Kidney (tissue), 22 donors: ENCODE measurements at places on chromosomes 5 and 9.

DNA sequence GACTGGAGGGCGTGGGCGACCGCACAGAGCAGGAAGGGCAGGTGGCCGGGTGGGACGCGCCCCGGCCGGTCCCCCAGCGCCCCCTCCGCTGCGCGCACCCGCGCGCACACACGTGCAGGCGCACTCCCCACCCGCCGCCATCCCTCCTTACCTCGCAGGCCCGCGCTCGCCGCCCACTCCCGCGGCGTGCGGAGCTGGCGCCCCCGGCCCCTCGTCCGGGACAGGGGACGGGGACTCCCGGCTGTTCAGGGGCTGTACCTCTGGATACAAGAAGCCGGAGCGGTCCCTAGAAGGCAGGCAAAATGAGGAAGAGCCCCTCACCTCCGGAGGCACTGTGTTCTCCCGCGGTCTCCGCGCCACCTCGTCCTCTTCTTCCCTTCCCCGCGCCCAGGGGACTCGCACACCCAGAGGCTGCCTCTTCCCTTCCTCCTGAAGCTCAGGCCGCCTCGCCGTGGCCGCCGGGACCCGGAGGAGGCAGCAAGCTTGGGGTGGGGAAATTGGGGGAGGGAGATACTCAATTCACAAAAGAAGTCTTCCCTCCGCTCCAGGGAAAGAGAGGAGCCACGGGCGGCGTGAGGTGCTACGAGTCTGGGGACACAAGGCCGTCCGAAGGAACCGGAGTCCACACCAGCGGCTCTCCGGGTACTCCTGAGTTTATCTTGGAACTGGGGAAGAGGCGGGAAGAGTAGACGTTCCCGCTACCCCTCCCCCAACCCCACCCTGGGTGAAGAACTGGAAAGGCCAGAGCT is 1.4 kb upstream of the GABRB2 start:
- DNase-seq = peak; percentile 43

GRCh38 chr9:127447416-127448111 is 3.6 kb downstream of the RPL12 start:
- no peak for DNase-seq

- DNase-seq = no peak
Measured at GRCh38 chr9:98104445-98104881, 14.6 kb downstream of the TRIM14 start.

GRCh38 chr9:89236955-89237573 is 58.4 kb upstream of the SHC3 start:
- no peak for DNase-seq

DNA sequence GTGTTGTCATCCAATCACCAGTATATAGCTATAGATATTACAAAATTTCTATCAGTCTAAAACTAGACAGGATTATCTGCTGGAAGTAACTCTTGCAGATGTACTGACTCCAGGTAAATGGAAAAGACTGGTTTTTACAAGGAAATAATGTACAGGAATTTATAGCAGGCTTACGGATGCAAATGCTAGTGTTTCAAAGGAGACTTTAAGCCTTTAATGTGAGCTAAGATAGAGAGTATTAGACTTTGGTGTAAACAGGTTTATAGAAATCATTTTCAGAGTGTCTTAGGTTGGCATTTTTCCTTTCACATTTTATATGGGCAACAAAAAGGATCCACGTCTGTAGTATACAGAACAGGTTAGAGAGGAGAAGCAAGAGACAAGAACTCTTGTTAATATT is 16.1 kb downstream of the ZNF608 start:
- no peak for DNase-seq

DNA sequence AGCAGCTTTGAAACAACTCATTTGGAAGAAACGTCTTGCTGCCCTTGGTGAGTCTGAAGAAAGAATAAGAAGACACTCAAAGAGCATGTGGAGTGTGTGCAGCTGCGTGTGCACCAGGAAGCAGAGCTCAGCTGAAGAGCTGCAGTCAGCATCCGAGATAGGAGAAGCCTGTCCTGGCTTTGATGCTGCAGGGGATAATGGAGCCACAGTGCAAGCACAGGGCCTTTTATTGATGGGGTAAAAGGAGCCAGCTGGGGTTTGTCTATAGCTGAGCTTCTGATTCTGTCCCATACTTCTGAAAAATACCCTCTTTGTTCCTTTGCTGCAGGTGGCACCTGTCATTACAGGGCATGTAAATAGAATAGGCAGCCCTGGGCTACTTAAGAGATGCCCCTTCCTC is 375.7 kb upstream of the ZNF462 start:
- DNase-seq = no peak

GRCh38 chr9:84744195-84744594 is 74.7 kb downstream of the NTRK2 start:
- DNase-seq = no peak

DNA sequence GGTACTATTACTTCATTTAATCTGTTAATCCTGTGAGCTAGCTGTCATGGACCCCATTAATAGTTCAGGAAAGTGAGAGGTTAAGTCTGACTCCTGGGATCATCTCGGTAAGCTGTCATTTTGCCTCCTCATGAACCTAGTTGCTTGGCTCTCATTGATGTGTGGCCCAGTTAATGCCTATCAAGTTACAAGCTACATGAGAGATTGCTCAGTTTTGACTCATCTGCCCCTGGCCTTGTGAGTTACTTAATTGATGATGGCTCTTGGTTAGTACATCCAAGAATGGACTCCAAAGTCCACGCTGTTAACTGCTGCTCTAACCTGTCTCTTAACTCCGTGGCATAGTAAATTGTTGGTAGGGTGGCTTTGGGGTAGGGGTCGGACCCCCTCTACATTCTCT is 23.9 kb downstream of the LARP1 start:
- DNase-seq = no peak

- DNase-seq = no peak
Measured at GRCh38 chr9:83006378-83006777, 56.6 kb downstream of the RASEF start.

DNA sequence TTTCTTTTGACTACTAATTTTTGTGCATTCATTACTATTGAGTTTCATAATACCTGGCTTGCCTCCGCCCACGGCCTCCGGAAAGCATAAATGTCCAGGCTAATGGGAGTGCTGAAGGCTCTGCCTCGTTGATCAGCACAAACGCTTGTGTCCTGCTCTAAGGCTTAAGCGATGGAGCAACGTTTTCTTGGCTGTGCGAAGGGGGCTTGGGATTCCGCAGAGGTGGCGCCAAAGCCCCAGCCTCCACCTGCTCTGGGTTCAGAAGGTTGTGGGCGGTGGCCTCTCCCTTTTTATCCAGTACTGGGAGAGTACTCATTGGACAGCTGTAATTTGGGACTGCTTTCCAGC is 19.7 kb downstream of the ANXA2R start:
- DNase-seq = peak; percentile 42

DNA sequence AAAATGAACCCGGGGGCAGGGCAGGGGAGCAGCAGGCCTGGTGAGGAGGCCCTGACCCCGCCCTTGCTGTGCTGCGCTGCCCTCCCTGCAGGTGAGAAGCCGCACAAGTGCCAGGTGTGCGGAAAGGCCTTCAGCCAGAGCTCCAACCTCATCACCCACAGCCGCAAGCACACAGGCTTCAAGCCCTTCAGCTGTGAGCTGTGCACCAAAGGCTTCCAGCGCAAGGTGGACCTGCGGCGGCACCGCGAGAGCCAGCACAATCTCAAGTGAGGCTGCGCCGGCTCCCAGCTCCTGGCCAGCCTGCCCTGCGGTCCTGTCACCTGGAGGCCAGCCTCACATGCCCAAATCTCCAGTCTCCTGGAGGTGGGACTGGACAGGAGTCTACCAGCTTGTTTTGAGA is 12.3 kb downstream of the GFI1B start:
- no peak for DNase-seq

DNA sequence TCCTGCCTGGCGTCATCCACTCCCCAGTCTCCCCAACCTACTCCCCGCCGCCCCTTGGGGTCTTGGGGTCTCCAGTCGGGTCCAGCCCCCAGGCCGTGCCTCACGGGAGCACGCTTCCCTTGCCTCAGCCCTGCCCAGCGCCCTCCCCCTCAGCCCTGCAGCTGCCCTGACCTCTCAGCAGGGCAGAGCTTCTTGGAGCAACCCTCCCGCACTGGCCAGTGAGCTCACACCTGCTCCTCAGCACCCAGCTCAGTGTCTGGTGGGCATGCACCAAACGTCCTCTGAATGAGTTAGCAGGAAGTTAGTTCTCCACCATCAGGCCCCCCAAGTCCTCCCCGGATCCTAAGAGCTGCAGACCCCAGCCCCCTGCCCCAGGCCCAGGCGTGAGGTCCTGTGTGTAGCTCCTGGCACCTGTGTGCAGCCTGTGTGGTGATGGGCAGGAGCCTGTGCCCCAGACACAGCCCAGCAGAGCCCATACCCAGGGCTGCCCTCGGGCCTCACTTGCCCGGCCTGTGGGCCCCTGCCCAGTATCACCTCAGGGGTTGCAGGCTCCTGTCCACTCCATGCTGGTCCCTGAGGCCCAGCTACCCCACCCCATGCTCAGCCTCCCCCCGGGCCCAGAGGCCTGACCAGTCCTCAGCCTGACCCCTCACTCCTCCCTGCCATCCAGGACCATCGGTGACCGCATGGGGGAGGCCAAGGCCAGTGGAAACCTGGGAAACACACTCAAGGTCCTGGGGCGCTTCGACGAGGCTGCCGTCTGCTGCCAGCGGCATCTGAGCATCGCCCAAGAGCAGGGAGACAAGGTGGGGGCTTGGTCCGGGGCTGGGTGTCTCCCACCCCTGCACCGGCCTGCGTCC is 8.2 kb downstream of the GPSM1 start:
- no peak for DNase-seq

GRCh38 chr5:140011297-140011802 is 31.7 kb downstream of the NRG2 start:
- DNase-seq = no peak

DNA sequence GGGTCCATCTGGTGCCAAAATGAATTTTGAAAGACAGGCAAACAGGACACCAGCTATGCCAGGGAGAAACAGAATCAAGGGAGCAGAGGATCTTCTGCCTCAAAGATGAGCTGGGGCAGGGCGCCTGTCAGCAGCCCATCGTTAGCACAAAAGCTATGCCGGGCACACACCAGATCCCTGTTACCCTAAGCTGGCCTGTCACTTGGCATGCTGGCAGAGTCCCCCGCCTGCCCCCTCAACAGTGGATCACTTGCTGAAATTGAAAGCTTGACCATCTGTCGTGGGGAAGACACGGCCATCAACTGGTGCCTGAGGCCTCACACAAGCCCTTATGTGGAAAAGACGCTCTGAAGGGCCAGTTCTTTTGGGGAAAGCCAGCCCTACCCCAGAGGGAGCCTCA is 256.4 kb downstream of the EBF1 start:
- no peak for DNase-seq
